Activated CD4-positive, CD25-positive, alpha-beta regulatory T cell (primary cell): ENCODE measurements at places on chromosomes 1 and 21.

GRCh38 chr1:114435088-114435715 lies 75.8 kb downstream of the TRIM33 start:
- no peak for DNase-seq

DNA sequence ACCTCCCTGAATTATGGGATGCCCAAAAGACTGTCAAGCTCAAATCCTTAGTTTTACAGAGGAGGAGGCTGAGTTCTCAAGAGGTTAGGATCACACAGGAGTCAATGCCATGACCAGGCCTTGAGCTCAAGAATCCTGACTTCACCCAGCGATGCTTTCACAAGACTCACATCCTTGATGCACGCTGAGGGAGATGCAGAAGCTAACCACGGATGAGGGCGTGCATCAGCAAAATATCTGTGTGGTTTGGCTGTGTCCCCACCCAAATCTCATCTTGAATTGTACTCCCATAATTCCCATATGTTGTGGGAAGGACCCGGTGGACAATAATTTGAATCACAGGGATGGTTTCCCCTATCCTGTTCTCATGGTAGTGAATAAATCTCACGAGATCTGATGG lies 133.2 kb downstream of the KCNJ6 start:
- DNase-seq, result no peak

DNA sequence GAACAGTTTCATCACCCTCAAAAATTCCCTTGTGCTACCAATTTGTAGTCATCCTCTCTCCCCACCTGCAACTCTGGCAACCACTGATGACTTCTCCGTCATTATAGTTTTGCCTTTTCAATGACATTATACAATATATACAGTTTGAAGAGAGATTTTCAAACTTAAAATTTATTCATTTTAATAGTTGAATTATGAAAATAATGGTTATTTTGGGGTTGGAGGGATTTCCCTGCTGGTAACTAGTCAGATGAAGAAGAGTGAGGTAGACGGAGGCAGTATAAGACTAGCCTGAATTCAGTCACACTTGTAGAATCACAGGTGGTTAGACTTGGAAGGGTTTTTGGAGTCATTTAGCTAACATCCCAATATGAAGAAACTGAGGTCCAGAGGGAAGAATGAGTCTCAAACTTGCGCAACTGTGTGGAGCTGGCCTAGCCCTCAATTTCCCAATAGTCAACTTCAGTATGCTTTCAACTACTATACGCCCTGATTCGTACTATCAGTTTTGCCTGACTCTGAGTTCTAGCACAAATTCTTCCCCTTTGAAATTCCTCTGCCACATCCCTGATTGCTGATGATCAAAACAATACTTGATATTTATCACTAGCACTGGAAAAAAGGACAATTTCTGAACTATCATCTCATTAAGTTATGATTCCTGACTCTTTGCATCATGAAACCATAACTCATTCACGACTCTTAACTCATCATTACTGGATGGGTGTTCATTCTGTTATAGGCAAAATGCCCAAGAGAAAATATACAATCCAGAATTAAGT lies 54.2 kb downstream of the VANGL2 start:
- DNase-seq, result no peak

- DNase-seq, result no peak
These were observed 176.8 kb downstream of the SLC45A1 start for GRCh38 chr1:8494681-8495080.

GRCh38 chr1:204731985-204732575 lies 46.5 kb upstream of the LRRN2 start:
- DNase-seq, result no peak

- no peak for DNase-seq
These were observed 131.7 kb downstream of the SYT2 start for GRCh38 chr1:202578565-202578964.

DNA sequence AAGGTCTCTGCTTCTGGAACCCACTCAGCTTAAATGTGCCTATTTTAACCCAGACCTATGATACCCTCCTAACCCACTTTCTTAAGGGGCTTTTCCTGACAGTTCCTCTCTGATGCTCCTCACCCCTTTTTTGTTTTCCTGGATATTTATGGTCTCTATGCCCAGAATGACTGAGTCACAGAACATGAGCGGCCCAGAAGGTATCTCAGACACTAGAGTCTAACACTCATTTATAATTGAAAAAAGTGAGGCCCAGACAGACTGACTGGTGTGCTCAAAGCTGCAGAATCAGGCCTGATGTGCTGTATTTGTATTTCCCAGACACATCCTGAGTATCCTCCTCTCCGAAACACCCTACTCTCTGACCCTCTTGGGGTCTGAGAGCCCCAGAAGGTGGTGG lies 44.0 kb downstream of the LRRC71 start:
- DNase-seq, result no peak

GRCh38 chr1:24906760-24907490 lies 23.2 kb downstream of the RUNX3 start:
- no peak for DNase-seq
